DMS153 (cell line): ENCODE measurements at places on chromosomes 4 and X.

GRCh38 chr4:180560896-180561295 lies 1682.3 kb upstream of the TENM3 start:
- DNase-seq = no peak

DNA sequence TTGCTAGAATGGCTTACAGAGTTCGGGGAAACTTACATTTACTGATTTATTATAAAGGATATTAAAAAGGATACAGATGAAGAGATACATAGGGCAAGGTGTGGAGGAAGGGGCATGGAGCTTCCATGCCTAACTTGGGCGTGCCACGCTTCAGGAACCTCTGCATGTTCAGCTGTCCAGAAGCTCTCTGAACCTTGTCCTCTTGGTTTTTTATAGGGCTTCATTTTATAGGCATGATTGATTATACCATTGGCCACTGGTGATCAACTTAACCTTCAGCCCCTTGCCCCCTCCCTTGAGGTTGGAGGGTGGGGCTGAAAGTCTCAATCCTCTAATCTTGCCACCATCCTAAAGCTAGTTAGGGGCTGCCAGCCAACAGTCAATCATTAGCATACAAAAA lies 10.7 kb downstream of the SMAD1 start:
- DNase-seq = no peak

GRCh38 chrX:22445880-22446279 lies 173.2 kb downstream of the CBLL2 start:
- no peak for DNase-seq

DNA sequence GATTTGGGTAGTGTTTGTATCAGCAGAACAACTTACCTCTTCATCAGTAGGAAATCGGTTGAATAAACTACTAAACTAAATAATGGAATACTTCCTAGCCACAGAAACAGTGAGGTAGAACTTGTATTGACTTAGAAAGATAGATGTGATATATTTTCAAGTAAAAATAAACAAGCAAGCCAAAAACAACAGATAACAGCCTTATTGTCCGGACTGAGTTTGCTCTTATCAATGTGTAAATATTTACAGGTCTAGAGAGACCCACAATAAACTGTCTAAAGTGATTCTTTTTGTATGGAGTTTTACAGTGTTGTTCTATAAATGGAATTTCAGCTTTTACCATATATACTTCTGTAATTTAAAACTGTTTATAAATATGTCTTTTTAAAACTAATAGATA lies 721.8 kb downstream of the ADGRL3 start:
- no peak for DNase-seq

GRCh38 chr4:11069083-11069482 lies 359.6 kb downstream of the HS3ST1 start:
- DNase-seq = no peak

GRCh38 chrX:36867143-36867542 lies 141.0 kb upstream of the FAM47C start:
- DNase-seq = peak; percentile 1

DNA sequence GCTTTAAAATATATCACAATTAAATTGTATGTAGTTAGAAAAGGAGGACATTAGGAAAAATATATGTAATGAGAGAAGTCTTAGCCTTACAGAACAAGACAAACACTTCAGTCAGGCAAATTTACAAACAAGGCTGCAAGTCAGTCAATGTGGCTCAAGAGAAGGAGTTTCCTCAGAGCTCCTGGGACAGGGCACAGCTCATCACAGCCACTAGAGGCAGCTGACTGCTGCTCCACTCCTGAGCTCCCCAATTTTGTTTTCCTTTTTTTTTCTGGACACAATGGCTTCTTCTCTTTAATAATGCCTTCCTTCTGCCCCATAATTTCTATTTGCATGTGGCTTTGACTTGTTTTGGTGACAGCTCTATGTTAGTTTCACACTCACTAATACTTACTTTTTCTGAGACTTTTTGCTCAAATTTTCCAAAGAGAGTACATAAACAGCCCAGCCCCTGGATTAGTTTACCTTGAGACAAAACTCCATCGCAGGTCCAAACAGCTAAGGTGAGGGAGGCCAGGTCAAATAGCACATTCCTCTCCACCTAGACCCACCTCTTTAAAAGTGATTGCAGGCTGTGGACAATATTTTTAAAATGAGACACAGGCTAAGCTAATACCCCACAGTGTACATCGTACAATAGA lies 850.4 kb upstream of the FRG1 start:
- DNase-seq = peak; percentile 29

DNA sequence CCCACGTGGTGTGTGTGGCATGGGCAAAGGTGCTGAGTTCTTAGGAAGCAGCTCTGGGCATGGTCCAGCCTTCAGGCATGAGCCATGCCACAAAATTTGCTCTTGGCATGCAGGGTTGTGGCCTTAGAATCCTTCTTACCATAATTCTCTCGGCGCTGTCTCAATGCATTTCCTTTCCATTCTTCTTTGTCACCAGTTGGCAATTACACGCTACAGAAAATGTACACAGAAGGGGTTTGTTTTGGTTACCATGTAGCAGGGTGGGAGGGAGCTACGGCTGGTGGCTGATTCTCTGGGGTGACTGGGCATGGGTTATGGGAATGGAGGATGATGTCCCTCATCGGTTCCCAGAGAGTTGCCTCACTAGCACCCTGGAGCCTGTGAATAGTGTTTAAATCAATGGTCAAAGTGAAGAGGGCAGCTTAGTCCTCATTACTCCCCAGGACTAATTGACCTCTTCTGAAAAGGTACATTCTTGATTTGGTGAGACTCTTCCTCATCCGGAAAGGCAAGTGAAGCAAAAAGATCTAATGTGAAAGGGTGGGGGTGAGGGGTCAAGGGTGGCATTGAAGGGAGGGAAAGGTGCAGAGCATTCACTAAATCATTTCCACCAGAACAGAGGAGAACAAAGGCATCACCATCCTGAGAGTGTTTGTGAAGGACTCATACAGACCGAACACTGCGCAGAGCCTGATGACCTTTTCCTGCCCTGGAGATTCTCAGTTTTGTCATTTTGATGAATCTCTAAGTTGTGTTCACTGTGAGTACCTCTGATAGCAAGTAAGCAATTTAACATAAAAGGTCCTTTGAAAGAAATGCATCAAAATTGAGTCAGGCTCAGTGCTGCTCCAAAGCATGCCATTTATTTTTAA lies 199.8 kb upstream of the SFRP2 start:
- DNase-seq = no peak

DNA sequence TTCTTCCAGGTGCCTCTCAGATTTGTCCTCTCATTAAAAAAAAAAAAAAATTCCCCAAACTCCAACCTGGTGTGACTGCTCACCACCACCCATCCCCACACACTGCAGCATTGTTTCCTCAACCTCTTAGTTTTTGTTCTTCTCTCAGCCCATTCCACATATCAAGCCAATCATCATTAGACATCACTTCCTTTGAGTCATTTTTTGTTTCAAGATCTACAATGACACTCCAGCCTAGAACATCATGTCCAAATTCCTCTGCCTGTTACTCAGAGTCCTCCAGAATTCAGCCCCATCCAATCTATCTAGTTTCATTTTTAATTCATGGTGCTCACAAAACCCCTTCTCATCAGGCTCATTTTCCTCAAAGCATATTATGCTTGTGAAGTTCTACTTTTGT lies 262.5 kb upstream of the TEX13A start:
- DNase-seq = no peak

- DNase-seq = no peak
These were observed 10.9 kb upstream of the PCDH18 start for GRCh38 chr4:137543198-137543597.

DNA sequence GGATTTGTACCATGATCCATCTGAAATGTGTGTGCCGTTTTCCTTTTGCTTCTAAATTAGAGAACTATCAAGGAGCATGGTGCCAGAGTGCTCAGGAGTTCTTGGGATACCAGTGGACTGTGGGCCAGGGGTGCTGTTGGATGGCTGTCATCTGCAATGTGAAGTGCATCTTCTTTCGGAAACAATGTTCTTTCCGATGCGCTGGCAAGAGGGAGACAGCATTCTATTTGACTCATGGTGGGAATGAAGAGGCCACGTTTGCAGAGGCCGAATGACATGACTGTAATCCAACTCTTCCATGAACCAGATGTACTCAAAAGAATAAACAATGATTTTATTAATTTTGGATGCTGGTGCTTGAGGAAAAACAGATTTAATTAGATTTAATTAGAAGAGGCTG lies 45.5 kb downstream of the SORCS2 start:
- no peak for DNase-seq

- DNase-seq = no peak
These were observed 95.4 kb upstream of the FRG1 start for GRCh38 chr4:189845145-189845846.

DNA sequence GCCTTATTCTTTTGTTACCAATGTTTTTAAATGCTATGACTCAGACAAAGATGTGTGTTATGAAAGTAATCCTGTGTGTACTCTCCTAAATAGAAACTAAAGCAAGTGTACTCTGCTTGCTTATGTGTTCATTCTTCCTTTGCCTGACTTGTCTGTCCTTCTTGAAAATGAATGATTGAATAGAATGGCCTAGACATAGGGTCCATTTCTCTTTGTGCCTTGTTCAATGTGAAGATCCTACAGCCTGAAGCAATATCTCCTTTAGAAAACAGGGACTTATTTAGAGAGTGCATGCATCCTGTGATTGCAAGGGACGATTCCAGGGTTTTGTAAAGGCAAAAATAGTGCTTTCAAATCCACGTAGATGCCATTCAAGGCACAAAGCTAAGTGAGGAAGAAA lies 343.6 kb upstream of the TACR3 start:
- no peak for DNase-seq

DNA sequence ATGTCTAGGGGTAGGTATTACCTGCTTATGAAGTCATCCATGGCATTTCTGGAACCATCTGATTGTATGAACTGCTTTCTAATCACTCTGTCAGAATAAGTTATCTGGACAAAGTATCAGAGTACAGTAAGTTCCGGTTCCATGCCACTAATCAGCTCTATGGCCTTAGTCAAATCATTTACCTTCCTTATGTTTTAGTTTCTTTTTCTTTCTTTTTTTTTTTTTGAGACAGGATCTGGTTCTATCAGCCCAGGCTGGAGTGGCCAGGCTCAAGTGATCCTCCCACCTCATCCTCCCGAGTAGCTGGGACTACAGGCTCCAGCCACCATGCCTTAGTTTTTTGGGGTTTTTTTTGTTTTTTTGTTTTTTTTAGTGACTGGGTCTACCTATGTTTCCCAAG lies 11.5 kb downstream of the XIAP start:
- no peak for DNase-seq

DNA sequence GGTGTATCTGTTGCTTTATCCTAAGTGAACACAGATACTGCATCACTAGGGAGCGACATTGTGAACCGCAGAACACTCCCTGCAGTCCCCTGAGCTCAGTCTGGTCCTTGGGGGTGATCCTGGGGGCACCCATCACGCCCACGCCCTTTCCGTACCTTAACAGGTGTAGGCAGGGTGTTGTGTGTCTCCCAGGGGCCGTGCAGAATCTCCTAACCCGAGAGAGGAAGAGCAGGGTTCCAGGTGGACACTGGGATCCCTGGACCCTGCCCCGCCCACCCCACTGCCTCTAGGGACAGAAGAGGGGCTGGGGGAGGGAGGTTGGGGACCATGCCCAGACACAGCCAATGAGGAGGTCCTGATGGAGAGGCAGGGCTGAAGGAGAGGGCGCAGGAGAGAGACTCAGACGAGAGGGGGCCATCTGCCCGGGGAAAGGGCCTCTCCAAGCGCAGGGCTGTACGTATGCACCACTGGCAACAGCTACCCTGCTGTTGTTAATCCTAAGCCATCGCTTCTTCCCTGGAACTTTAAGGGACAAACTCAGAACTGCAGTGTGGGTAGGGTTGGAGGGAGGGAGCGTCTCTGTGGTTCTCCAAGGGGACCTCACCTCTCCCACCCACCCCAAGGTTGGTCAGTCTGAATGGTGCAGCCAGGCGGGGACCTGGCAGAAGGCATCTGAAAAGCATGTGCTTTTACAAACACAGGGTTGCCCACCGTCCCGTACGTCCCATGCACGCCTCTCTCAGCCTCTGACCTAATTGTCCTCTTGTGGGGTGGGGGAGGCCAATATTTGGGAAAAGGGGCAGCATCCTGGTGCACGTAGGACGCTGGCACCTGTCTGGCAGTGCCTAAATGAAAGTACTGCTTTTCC lies 2.5 kb downstream of the P2RY8 start:
- DNase-seq = no peak

GRCh38 chr4:110503270-110504083 lies 27.5 kb downstream of the ENPEP start:
- DNase-seq = no peak

DNA sequence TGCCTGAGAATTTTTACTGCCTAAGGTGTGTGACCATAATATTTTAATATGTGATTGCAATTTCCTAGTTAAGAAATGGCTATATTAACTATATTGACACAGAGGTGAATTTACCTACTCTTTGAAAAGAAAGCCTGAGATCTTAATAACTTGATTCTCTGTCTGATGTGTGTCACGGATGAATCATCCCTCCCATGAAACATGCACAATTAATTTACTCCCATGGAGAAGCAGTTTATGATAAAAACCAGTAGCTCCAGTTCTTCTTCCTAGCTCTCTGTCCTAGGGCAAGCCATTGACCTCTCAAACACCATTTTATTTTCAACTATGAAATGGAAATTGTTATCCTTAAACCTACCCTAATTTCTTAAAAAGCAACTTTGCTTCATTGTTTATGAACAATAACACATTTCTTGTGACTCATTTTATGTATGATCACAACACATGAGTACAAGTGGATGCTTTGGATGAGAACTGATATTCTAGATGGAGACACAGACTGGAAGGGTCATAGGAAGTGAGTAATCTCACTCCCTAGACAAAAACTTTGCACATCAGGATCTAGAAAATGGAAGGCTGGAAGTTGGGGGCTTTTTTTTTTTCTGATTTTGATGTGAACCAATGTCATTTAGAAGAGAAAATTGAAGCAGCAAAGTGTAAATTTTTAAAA lies 438.3 kb downstream of the GPAT3 start:
- no peak for DNase-seq

DNA sequence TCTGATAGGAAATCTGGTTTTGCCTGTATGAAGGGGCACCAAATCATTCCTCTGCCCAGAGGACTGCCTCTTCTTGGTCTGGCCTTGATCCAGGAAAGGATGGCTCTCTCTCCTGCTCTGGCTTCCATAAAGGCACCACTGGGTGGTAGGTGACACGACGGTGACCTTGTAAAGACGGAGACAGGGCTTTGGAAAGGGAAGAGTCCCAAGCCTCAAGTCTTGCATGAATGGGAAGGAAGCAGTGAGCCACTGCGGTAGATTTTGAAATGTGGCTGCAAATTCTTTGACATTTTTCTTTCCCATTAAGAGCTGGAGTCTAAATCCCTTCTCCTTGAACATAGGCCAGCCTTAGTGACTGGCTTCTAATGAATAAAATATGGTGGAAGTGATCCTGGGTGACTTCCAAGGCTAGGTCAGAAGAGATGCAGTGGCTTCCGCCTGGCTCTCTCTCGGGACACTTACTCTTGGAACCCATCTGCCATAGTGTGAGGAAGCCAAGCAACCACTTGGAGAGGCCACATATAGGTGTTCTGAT lies 347.4 kb downstream of the BCOR start:
- DNase-seq = no peak

GRCh38 chr4:183094393-183095198 lies 4.5 kb upstream of the WWC2 start:
- DNase-seq = no peak
